Fibroblast of villous mesenchyme (primary cell): ENCODE measurements at places on chromosomes 2 and 18. TPM values are rescaled to one million over a fixed set of nuclear protein-coding genes. Genes with fewer than 3 reads are reported as not detected.

GBX2 gene
- 1.6 TPM in 1 of 2 replicates, not detected in the other for total RNA-seq

HOXD3 gene
- total RNA-seq: 14.5 and 21.6 TPM in 2 replicates

LYPD1 gene
- total RNA-seq: 16.0 and 34.5 TPM in 2 replicates

KLHL41 gene
- 0.32 and 0.43 TPM in 2 replicates for total RNA-seq

SLC9A4 gene
- total RNA-seq: under 0.01 TPM in 1 of 2 replicates, not detected in the other

NT5DC4 gene
- not detected in 2 replicates for total RNA-seq

GPR45 gene
- not detected in 2 replicates for total RNA-seq
